ENCODE measurements at places on chromosomes 11 and 22.
A peak's percentile ranks its signal among the peaks of the same experiment; 100 is the strongest.

DNA sequence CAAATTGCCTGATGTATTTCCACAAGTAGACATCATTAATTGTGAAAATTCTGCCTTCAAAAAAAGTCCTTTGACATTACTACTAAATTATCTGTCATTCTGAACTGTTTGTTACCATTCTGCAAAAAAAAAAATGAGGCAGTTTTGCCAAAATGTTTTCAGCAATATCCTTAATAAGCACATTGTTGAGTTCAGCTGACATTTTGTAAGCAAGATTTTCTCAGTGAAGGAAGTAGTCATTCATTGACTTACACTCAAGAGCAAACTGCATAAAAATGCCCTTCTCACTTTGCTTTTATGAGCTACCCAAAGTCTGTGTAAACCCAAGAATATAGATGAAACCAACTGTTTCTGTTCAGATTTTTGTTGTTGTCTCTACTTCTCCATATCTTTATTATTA lies 125.9 kb downstream of the UVRAG start:
- DNase-seq, result no peak

DNA sequence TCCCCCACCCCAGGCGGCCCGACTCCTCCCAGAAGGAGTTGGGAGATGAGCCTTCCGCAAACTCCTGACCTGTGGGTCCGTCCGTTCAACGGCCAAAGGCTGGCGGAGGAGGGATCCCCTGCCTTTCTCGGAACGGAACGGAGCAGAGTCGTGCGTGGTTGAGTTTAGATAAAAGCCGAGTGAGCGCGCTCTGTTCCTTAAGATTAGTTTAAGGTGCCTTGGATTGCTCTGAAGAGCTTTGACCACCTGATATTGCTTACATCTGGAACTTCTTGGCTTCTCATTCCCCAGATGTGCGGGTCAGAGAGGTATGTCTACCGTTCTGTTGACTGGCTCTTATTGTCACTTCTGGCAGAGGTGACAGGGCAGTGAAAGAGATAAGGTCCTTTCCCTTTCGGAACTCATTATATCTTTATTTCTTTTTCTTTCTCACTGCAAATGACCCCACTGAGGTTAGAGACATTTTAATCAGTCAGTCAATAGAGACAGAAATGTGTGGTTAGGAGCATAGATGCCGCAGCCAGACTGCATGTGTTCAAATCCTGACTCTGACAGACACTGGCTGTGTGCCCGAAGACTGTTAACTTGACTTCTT lies at the start of gene TRIM6:
TRIM6 (plus strand) TSS at position 31 of the 595 bp plus-strand sequence; CDS start at position 292, 261 bp downstream.
- DNase-seq, result no peak

- no peak for DNase-seq
These were observed 55.2 kb upstream of the PHF21A start for GRCh38 chr11:46176421-46176820.

GRCh38 chr11:64670975-64671374 lies 52.0 kb downstream of the NRXN2 start:
- DNase-seq, result no peak

GRCh38 chr11:128165572-128165971 lies 421.8 kb downstream of the ETS1 start:
- DNase-seq, result no peak

DNA sequence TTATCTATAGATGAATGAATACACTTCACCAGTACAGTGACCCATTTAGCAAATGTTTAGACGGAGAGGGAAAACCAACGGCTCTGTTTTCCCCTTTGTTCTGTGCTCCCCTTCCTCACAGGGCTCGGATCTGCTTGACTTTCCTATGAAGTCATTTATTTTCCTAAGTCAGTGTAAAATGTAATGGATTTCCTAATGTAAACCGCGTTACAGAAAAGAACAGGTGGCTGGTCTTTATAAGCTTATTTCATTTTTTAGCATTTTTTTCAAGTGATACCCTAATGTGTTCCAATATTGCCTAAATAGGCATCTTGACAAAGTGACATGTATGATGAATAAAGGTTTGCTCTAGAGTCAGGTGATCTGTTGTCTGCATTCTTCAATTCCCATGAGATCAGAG lies 207.5 kb downstream of the PGR start:
- no peak for DNase-seq

- no peak for DNase-seq
These were observed 86.9 kb upstream of the WNT11 start for GRCh38 chr11:76293189-76293631.

DNA sequence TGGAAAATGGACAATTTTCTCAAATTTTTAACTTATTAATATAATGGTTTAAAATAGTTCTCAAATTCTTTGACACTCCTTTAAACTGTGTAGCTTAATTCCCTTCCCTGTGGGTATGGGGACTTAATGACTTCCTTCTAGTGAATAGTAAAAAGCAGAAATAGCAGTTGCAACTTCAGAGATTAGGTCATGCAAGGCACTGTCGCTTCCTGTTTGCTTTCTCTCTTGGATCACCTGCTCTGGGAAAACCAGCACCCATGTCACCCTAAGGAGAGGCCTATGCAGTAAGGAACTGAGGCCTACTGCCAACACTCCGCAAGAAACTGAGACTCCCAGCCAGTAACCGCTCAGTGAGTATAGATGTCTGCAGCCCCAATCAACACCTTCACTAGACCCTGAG lies 5.5 kb upstream of the PANX3 start:
- no peak for DNase-seq

- DNase-seq, result no peak
These were observed 18.1 kb upstream of the FCHSD2 start for GRCh38 chr11:73160005-73160760.

DNA sequence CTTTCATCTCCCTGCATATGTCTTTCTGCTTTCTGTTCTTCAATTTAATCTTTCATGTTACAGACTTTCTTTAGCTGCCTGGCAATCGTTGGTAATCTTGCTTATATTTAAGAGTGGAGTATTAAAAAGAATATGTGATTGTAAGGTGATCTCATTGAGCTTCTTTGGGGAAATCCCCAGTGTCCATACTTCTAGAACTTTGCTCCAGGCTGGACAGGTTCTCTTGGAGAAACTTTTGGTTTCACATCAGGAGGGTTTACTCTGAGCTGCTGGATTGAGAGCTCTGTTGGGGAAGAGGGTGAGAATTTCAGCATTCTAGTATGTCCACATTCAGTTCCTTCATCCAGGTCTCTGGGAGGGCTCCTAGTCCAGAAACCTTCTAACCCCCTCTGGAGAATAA lies 16.1 kb downstream of the LRRC75B start:
- no peak for DNase-seq

- DNase-seq, result no peak
These were observed 66.0 kb upstream of the HORMAD2 start for GRCh38 chr22:30014244-30014643.

DNA sequence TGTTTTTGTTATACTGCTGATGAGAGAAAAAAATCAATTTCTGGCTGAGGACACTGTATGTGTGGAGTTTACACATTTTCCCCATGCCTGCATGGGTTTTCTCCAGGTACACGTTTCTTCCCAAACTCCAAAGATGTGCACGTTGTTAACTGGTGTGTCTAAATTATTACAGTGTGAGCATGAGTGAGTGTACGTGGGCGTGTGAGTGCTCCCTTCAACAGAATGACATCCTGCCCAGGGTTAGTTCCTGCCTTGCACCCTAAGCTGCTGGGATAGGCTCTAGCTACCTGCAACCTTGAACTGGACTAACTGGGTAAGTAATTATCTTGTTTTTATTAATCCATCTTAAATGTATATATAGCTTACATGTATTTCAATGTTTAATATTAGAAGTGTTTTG lies 5.5 kb downstream of the NPAT start:
- DNase-seq, result no peak

DNA sequence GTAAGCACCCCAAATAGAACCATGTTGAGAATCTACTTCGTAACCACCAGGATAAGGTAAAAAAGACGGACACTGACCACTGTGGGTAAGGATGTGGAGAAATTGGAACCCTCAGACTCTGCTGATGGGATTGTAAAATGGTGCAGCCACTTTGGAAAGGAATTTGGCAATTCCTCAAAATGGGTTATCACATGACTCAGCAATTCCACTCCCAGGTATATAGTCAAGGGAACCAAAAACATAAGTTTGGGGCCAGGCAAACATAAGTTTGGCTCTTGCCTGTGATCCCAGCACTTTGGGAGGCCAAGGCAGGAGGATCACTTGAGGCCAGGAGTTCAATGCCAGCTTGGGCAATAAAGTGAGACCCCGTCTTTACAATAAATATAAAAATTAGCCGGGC lies 5.1 kb upstream of the CABP2 start:
- no peak for DNase-seq

- DNase-seq, result peak; percentile 86
These were observed 115.9 kb downstream of the CEP164 start for GRCh38 chr11:117443266-117444186.

DNA sequence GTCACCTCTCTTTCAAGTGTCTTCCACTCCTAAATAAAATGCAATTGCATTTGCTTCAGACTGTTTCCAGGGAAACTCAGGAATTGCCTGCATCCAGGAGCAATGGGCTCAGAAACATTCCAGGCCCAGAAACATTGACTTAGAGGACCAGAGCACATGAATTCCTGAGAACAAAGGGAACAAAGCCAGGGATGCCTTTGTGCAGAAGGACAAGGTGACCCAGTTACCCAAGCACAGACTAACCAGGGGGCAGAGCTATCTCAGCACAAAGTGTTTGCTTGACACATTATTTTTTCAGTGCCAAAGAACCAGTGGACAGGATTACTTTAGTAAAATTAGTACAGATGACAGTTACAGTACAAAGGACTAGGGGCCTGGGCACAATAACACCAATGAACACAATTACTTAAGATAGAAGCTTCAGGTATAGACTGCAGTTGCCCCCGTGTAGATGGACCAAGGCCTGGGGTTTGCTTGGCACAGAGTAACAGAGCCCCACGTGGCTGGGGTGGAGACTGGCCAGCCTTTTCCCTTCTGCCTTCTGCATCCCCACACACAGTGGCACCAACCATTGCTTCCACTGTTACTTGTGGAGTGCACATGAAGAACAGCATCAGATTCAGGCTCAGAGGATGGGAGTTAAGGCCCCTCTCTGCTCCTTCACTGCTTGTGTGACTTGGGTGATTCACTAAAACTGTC lies 500.8 kb downstream of the INSC start:
- no peak for DNase-seq

GRCh38 chr11:45568049-45568448 lies 97.4 kb downstream of the CHST1 start:
- no peak for DNase-seq

DNA sequence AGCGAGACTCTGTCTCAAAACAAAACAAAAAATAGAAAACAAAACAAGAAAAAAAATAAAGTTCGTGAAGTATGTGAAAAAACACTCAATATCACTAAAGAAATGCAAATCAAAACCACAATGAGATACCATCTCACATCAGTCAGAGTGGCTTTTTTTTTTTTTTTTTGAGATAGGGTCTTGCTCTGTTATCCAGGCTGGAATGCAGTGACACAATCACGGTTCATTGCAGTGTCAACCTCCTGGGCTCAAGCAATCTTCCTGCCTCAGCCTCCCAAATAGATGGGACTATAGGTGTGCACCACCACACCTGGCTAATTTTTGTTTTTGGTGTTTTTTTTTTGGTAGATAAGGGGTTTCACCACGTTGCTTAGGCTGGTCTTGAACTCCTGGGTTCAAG lies 37.5 kb downstream of the ATG16L2 start:
- no peak for DNase-seq

- DNase-seq, result no peak
These were observed 5.0 kb downstream of the ASCL2 start for GRCh38 chr11:2265396-2265795.

- DNase-seq, result no peak
These were observed 830 bp downstream of the C11orf97 start for GRCh38 chr11:94513091-94513490.

- DNase-seq, result no peak
These were observed 192.1 kb upstream of the NCAM1 start for GRCh38 chr11:112769170-112769569.

- no peak for DNase-seq
These were observed 15.9 kb upstream of the FGF3 start for GRCh38 chr11:69834811-69835800.

DNA sequence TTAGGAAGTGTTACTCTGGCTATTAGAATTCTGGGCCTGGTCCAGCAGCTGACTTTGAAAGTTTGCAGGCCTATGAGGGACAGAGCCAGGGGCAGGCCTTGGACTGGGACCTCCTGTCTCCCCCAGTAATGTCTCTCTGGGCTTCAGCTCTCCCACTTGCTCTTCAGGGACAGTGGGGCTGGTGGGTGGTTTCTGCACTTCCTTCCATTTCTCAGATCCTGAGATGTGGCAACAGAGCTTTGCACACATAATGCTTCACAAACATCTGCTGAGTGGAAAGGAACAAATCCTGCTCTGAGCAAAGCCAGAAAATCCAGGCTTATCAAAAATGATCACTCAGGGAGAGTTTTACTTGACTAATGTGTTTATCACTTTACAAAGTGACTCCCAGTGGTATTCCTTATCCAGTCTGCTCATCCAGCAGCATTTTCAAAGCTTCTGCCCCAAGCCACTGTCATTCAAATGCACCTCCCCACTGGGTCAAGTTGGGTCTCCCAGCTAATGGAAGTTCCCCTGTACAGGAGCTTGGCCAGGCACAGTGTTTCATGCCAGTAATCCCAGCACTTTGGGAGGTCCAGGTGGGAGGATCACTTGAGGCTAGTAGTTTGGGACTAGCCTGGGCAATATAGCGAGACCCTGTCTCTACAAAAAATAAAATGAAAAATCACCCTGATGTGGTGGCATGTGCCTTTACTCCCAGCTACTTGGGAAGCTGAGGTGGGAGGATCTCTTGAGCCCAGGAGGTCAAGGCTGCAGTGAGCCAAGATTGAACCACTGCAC lies 13.5 kb upstream of the OSBP2 start:
- peak; percentile 61 for DNase-seq

DNA sequence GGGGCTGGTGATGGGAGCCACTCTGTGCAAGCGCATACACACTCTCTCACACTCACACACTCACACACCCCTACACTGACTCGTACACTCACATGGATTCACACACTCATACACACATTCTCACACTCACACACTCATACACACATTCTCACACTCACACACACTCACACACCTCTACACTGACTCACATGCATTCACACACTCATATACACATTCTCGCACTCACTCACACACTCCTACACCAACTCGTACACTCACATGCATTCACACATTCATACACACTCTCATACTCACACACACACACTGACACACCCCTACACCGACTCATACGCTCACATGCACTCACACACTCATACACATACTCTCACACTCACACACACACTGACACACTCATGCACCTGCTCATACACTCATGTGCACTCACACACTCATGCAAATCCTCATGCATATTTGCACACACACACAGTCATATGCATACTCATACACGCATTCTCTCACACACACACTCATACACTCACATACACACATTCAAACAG lies 5.1 kb downstream of the KRTAP5-11 start:
- no peak for DNase-seq

DNA sequence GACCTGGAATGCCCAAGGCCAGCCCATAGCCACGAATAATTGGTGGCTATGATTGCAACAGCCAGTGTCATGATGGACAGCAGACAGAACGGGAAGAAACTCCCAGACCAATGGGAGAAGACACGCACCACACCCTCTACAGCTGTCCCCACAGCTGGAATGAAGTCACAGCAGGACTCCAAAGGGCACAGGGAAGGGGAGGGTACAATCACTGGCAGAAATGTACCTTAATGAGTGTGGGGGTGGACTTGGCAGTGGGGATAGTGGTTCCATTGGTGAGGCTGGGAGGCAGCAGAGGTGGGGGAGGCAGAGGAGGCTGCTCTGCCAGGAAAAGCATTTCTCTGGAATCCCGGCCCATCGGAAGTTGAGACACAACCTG lies 52.9 kb downstream of the SGSM3 start:
- no peak for DNase-seq

GRCh38 chr22:26740253-26740652 lies 82.9 kb downstream of the MIAT start:
- DNase-seq, result no peak

Data from WERI-Rb-1 (cell line).